Stimulated activated naive CD4-positive, alpha-beta T cell treated with Interleukin-2 at 50 U/mL for 16 hours (primary cell): ENCODE measurements at places on chromosomes 5 and 9.
A peak's percentile ranks its signal among the peaks of the same experiment; 100 is the strongest.

DNA sequence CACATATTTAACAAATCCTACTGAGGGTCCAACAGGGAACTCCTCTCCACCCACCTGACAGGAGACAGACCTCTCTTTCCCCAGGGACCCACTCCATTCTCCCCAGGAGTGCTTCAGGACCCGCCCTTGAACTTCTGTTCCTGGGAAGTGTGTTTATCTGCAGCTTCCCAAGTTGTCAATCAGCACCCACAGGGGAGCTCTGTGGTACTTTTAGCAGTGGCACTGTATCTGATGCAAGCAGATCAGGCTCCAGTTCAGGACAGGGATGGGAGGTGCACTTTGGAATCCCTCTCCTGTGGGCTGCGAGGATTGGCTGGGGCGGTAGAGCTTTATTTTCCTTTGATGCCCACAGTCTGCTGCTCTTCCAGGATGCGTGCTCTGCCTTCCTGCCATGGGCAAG is 8.7 kb downstream of the GALNT10 start:
- no peak for DNase-seq

- no peak for DNase-seq
These were observed 14.5 kb upstream of the OTULIN start for GRCh38 chr5:14650052-14650451.

DNA sequence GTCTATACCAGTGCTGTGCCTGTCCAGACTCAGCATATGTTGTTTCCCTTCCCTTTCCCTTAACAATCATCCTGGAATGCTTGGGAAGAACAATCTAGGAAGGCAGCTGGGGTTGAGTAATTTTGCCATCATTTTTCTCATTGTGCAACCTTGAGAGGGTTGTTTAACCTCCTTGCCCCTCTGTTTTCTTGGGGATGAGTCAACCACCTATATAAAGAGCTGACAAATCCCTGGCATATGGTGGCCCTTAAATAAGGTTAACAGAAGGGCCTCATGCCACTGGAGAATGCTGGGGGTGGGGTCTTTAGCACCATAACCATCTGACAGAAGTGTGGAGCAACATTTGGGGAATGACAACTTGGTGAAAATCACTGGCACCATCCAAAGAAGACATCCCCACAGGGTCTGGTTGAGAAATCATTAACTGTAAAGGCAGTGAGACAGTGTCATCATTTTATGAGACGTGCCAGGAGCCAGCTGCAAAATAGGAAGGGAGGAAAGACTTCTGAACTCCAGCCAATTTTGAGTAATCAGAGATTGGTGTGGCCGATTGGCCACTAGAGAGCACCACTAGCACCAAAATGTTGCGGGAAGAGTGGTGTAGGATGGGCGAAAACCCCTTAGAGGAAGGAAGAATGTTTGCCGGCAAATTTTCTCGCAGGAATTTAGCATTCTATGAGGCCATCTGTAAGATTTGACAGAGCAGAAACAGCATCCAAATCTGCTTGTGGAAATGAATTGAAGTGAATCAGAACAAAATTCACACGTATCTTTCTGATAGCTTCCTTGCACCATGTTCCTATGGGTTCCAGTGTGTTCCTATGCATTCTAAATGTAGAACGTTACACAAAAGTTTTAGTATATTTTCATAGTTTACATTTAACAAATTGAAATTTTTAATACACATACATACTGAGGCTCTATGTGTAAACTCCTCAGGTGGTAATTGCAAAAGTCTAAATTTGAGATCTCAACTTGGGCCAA is 113.8 kb downstream of the MSX2 start:
- no peak for DNase-seq

- no peak for DNase-seq
These were observed 95.1 kb downstream of the FBXL7 start for GRCh38 chr5:15594977-15595568.

- peak; percentile 8 for DNase-seq
These were observed 9.6 kb downstream of the TMOD1 start for GRCh38 chr9:97510797-97511654.

DNA sequence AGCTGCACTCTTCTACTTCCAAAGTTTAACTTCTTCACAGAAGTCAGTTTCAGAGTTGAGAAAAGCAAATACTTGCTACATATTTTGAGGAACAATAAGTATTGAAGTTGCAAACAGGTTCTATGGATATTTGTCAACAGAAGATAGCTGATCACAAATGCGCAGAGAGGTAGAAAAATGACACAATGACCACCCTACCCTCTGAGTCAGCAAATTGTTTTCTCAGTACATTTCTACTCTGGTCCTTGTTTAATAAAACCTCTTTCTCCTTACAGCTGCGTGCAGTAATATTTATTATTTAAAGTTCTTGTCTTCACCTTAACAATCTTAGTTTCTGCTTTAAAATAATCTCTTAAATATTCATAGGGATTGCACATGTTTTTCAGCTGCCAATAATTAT is 855.1 kb upstream of the CTNND2 start:
- no peak for DNase-seq

- DNase-seq, result no peak
These were observed 205.1 kb upstream of the RGMB start for GRCh38 chr5:98568336-98568735.

DNA sequence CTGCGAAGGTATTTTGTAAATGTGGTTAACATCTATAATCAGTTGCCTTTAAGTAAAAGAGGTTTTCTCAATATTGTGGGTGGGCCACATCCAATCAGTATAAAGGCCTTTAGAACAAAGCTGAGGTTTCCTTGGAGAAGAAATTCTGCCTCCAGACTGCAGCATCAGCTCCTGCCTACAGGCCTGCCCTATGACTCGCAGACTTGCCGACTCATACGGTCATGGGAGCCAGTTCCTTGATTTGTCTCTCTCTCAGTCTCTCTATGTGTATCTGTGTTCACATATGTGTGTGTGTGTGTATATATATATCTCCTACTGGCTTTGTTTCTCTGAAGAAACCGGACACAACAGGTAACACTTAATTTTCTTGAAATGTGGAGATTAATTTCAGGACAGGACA is 45.3 kb downstream of the SLC36A1 start:
- peak; percentile 1 for DNase-seq

- no peak for DNase-seq
These were observed 169.2 kb upstream of the CTNND2 start for GRCh38 chr5:12073426-12073825.

DNA sequence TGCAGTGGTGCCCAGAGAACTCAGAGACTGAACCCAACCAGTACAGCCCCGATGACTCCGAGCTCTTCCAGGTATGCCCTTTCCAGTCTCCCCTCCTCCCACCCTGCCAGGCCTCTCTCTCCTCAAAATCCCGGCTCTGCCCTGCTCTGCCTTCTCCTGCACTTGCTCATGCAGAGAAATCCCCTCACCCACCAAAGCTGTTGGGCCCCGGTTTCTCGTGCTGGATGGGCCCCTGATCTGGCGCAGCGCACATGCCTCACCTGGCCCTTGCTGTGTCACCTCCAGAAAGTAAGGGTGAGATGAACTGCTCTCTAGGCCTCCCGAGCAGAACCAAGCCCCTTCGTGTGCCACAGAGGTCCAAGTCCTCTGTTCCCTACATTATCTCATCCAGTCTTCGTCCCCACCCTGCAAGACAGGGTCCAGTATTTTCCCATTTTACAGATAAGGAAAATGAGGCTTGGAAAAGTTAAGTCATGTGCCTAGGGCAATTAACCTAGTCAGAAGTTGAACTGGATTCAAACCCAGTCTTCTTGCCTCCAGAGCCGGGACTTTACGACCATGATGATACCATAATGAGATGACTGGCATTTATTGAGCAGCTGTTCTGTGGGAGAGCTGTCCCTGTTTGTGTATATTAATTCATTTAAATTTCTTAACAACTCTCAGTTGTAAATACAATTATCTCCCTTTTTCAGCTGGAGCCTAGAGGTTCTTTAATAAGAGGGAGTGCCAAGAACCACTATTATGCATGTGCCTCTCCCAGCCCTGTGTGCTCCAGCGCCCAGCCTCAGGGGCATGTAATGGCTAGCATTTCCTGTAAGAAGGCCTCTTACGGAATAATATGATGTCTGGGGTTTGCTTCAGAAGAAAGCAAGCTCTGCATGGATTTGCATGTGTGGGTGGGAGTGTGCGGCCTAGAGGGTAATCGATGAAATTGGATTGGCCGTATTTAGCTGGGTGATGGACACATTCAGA is 90.7 kb downstream of the PPARGC1B start:
- DNase-seq, result no peak

- DNase-seq, result no peak
These were observed 18.4 kb upstream of the C9orf72 start for GRCh38 chr9:27591672-27592071.

DNA sequence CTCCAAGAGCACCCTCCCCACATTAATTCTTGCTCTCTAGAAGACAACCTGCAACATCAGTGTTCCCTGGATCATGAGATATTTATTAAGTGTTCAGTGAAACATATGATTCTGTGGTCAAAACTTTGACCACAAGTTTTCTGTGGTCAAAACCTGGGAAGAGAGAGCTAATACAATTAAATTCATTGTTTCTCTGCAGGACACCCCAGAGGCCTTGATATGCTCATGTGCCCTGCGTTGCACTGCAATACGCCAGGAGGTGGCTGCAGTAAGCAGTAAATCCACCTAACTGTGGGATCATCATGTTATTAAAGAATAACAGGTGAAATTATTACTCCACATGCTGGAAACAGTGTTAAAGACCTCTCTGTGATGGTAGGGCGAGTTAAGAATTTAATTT is 109.3 kb upstream of the SPDL1 start:
- no peak for DNase-seq

DNA sequence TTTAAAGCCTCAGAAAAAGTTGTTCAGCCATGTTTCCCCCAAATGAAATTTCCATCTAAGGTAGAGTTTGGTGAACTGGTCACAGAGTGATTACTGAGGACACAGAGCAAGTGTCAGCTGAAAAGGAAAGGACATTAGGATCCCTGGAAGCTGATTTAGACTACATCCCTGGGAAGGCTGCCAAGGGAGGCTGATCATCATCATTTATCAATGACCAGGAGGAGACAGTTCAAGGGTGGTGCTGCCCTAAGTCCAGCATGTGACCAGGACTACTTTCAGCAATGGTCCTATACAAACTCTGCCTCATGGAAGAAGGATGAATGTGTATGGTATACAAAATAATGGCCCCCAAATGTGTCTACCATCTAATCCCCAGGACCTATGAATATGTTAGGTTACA is 120.6 kb downstream of the PIK3R1 start:
- DNase-seq, result no peak

GRCh38 chr5:38556599-38557307 is at the start of gene LIFR:
LIFR (minus strand) TSS chr5:38556646; CDS start chr5:38530647, 25,999 bp downstream.
- peak; percentile 27 for DNase-seq

GRCh38 chr5:8097146-8097545 is 228.2 kb downstream of the MTRR start:
- DNase-seq, result no peak

GRCh38 chr9:91071184-91071990 is 269.8 kb downstream of the SYK start:
- peak; percentile 71 for DNase-seq

DNA sequence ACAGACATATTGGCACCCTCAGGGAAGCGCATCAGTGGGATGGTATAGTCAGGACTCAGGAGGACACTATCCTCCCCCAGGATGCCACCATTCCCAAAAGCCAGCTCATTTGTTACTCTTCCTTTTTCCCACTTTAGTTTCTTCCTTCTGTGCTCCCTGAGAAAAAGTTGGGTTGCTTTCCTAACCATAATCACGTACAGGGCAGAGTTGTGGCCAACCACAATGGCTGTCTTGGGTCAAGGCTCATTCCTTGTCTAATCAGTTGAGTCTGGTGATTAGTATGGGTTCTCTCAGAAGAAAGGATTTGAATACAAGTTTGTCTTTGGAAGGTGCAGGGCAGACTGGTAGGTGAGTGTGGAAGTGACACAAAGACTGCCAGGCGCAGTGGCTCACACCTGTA is 26.6 kb upstream of the ATP6V1G1 start:
- DNase-seq, result no peak

- DNase-seq, result no peak
These were observed 143.9 kb downstream of the IRX2 start for GRCh38 chr5:2607598-2607997.

GRCh38 chr9:120970244-120970643 is 43.6 kb upstream of the TRAF1 start:
- DNase-seq, result no peak

DNA sequence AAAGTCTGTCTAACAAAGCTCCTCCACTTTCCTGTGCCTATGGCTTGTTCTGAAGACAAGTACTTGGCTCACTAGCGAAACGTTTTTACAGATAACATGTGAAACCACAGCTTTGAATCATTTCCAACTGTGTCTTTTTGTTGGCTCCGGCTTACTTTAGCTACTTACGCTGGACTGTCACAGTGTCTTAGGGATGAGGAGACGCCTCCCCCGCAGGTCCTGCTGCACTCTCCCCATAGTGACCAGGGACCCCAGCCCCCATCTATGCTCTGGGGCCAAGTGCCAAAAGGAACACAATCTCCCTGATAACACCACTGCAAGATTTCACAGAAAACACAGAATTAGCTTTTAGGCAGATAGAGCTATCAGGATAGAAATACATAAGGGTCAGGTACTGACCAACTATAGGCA is 219.1 kb downstream of the ADAMTS6 start:
- no peak for DNase-seq

- no peak for DNase-seq
These were observed 63.2 kb downstream of the MEGF10 start for GRCh38 chr5:127353796-127354195.

GRCh38 chr5:150295172-150295634 is 5.6 kb upstream of the CAMK2A start:
- DNase-seq, result no peak

- DNase-seq, result no peak
These were observed 121.2 kb upstream of the ST8SIA4 start for GRCh38 chr5:101024299-101024698.

DNA sequence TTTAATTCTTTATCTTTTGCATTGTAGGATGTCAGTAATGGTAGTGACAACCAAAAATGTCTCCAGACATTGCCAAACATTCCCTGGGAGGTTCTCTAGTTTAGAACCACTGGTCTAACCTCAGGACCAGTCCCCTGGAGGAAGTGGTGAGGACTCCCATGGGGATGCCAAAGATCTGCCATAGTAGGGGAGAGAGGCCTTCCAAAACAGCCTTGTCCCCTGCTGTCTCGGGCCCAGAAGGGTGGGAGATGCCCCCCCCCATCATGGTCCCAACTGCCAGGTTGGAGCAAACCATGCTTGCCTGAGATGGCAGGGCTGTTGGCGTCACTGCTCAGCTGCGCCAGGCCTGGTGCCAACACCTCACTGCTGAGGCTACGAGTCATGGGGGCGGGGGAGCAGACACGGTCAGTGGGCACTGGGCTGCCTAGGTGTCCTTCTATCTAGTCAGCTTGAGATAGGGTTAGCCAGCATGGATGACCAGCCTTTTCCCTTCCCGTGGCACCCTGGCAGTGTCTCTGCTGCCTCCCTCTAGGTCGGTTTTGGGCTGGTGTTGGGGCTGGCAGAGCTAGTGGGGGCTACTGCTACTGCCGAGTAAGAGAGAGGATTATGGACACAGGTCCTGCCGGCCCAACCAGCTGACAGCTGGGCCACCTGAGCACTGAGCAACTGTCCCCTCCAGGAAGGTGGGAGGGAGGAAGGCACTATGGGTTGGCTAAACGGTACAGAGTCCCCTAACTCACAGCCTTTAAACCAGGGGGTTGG is 8.3 kb upstream of the CXXC5 start:
- DNase-seq, result no peak
